ENCODE measurements at places on chromosomes 7 and 10.

- no peak for DNase-seq
Measured at GRCh38 chr10:24488631-24489030, 235.1 kb downstream of the ARHGAP21 start.

GRCh38 chr10:61565819-61566560 is 96.7 kb upstream of the CABCOCO1 start:
- no peak for DNase-seq

- DNase-seq: no peak
Measured at GRCh38 chr10:132666705-132667341, 119.1 kb downstream of the NKX6-2 start.

GRCh38 chr10:129780198-129780597 is 183.9 kb downstream of the EBF3 start:
- no peak for DNase-seq

- DNase-seq: no peak
Measured at GRCh38 chr7:101258243-101258731, 13.4 kb upstream of the FIS1 start.

DNA sequence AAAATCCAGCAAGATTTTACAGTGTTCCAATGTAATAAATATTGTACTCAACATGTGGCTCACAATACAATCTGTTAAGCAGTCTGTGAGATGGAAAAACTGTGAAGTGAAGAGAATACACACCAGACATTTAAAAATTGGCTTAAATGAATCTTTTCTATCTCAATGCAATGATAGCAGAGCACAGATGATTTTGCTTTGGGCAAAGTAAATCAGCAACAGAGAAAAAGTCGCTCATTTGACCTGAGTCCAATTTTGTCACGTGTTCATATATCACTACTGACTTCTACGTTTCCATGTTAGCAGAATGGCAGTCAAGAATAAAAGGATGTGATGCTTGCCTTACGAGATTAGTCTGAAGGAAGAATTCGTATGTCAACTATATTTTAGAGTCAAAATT is 506.7 kb downstream of the POM121L12 start:
- DNase-seq: no peak

DNA sequence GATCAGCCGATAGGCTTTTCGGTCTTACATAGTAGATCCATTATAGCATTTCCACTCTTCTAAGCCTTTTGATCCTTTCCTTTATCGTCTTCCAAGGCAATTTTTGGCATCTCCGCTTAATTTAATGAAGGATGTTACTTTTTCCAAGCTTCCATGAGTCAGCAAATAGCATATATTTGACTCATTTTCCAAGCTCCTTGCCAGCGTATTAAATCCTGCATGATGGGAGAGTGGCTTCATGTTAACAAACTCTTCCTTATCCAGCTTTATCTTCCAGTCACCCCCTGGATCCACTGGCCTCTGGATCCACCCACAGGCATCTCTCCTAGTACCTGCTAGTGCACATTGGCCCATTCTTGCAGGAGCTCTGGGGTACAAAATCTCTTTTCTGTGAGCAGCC is 13.0 kb downstream of the OR9A2 start:
- no peak for DNase-seq

GRCh38 chr7:107591421-107591820 is 11.4 kb downstream of the BCAP29 start:
- no peak for DNase-seq

DNA sequence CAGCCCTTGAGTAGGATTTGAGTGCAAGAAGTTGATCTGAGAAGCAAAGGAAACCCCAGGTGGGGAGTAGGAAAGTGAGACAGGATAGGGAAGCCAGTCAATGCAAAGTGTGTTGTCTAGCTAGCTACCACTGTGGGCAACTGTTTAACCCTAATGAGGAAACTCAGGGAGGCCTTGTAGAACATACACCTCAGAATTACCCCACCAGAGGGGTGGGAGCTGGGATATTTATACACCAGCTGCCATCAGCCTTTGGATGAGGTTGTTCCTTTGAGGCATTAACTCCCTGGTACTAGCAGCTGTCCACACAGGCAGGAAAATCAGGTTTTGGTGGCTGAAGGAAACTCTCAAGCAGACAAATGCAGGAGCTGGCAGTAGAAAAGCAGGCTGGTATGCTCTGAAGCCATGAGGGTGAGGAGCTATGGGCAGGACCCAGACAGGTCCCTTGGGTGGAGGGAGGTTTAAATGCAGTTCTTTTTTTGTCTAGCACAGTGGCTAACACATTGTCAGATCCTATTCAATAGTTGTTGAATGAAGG is 60.1 kb upstream of the ARID5B start:
- no peak for DNase-seq

- DNase-seq: no peak
Measured at GRCh38 chr7:90671571-90671970, 75.5 kb downstream of the CDK14 start.
